ENCODE measurements at places on chromosomes 16 and 17. TPM values are rescaled to one million over a fixed set of nuclear protein-coding genes. Genes with fewer than 3 reads are reported as not detected.

- no peak for DNase-seq
These were observed 50.0 kb downstream of the PLD6 start for GRCh38 chr17:17156107-17156506.

OMG gene
- not detected for total RNA-seq

DNA sequence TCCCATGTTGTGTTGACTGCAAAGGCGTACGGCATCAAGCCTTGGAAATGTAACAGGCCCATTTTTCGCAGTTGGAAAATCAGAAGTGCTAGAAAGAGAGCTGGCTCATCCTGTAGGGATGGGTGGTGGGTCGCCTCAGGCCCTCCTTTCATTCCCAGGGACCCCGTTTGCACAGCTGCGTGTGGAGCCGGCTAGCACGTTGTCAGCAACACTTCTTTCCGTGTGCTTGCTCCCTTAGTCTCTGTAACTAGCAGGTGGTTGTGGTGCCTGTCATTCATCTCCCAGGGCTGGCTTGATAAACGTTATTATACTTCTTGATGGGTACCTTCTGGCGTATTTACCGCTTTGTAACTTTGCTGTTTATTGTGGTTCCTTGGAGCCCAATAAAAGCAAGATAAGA is 239.0 kb upstream of the CACNG5 start:
- DNase-seq: no peak

DNA sequence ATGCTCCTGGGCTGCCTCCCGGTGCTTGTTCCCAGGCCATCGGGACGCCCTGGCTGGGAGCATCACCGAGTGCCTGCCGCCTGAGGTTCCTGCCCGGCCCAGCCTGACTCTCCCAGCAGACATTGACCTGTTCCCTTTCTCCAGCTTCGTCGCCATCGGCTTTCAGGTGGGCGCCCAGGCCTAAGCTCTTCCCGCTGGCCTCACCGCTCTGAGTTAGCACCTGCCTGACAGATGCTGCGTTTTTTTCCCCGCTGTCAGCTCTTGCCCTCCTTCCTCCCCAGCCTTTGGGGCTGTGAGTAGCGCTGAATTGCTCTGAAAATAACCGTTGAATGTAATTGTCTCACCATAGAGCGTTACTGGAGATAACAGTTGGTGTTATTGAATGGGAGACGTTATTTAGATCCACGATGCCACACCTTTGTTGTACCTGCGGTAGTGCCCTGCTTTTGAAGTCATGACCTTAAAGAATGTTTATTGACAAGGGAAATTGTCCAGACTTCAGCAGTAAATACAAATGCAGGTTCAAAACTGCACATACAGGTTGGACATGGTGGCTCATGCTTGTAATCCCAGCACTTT is 21.3 kb upstream of the SMIM5 start:
- DNase-seq: no peak

CFAP52 gene
- total RNA-seq: not detected

TEKT1 gene
- total RNA-seq: not detected

- no peak for DNase-seq
These were observed 16.1 kb downstream of the NPRL3 start for GRCh38 chr16:122361-122760.

DNA sequence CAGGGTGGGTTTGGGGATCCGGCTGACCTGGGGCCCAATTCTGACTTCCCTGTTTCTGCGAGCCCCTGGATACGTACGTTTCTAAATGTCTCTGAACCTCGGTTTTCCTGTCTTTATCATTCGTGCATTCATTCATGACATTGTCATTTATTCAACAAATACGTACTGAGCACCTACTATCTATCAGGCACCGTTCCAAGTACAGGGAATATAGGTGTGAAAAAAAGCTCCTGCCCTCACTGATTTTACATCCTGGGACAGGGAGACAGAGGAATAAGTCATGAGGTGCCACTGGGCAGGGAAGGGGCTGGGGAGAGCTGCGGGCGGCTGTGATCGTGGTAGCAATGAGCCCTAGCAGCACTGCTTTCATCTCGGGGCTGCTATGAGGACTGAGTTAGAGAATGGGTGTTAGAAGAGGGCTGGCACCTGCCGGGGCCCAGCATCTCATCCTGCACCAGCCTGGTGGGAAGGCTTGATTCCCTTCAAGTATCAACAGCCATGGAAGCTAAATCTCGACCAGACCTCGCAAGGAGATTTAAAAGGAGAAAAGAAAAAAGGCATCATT is 88.3 kb upstream of the DNAH17 start:
- no peak for DNase-seq

GRCh38 chr17:7894866-7895265 is 6.3 kb downstream of the CHD3 start:
- no peak for DNase-seq

GRCh38 chr16:76428858-76429257 is 151.7 kb downstream of the CNTNAP4 start:
- peak; percentile 56 for DNase-seq

ACSM2A gene
- total RNA-seq: not detected

DHX8 gene
- 54.1 TPM for total RNA-seq

- no peak for DNase-seq
These were observed 73.9 kb downstream of the MRM1 start for GRCh38 chr17:36675250-36675649.

KIF19 gene
- total RNA-seq: not detected

DNA sequence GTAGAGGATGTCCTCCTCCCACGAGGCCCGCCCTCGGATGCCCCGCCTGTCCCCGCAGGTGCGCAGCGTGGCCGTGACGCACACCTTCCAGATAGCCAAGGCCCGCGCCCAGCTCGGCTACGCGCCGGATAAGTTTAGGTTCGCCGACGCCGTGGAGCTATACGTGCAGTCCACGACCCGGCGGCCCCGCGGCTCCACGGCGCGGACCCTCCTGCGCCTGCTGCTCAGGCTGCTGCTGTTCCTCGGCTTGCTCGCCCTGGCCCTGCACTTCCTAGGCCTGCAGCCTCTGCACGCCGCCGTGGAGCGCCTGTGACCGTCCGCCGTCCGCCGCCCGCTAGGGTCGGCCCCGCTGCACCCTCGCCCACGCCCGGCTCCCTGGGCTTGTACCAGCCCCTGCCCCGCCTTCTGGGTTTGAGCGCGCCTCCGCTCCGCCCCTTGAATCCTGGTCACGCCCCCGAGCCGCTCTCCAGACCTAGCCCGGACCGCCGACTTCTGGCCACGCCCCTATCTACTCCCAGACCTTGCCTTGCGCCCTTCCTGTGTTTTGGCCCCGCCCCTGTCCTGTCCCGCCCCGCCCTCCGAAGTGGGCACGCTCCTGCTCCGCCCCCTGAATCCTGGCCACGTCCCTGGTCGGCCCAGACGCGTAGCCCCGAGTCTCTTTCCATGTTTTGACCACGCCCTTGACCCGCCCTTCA is 15.8 kb upstream of the EEF2K start:
- DNase-seq: no peak

DNA sequence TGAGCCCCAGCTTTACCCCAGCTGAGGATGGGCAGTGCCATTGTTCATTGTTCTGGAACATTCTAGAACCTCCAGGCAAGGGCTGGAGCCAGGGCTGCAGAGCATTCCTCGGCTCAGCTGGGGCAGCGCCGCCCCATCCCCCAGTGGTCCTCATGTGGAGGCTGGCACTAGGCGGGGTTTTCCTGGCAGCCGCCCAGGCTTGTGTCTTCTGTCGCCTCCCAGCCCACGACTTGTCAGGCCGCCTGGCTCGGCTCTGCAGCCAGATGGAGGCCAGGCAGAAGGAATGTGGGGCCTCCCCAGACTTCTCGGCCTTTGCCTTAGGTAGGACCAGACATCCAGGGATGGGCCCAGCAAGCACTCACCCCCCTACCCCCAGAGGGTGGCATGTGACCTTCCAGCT is at the start of gene TMEM95:
TMEM95 (plus strand) TSS at position 104 of the 400 bp plus-strand sequence; CDS start at position 153, 49 bp downstream.
- no peak for DNase-seq

DNA sequence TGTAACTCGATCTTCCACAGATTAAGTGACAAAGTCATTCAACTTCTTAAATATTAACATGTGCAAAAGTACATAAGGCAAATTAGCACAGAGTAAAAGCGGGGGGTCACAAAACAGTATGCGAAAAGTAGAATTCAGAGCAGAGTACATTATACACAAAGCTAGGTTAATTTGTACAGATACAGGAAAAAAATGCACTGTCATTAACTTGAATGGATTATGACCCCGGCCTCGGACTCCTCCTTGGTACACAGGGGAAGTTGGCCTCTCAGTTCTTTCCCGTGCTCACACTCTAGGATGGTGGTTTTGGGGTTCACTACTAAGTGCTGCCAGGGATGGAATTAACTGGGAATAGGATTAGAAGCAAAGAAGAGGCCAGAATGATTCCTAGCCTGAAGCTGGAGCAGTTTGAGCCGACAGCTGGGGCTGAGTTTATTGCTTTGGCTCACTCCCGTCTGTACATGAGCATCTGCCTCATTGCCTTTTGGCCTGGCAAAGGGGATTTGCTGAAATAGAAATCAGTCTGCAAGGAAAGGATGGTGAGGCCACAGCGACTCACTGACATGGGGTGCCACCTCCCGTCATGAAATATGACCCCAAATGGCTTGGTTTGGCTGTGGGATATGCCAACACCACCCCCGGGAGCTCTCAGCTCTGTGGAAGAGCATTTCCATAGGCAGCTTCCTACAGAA is 23.6 kb downstream of the NTN1 start:
- DNase-seq: no peak

- DNase-seq: no peak
These were observed 12.4 kb downstream of the ACE start for GRCh38 chr17:63489291-63489690.

DNA sequence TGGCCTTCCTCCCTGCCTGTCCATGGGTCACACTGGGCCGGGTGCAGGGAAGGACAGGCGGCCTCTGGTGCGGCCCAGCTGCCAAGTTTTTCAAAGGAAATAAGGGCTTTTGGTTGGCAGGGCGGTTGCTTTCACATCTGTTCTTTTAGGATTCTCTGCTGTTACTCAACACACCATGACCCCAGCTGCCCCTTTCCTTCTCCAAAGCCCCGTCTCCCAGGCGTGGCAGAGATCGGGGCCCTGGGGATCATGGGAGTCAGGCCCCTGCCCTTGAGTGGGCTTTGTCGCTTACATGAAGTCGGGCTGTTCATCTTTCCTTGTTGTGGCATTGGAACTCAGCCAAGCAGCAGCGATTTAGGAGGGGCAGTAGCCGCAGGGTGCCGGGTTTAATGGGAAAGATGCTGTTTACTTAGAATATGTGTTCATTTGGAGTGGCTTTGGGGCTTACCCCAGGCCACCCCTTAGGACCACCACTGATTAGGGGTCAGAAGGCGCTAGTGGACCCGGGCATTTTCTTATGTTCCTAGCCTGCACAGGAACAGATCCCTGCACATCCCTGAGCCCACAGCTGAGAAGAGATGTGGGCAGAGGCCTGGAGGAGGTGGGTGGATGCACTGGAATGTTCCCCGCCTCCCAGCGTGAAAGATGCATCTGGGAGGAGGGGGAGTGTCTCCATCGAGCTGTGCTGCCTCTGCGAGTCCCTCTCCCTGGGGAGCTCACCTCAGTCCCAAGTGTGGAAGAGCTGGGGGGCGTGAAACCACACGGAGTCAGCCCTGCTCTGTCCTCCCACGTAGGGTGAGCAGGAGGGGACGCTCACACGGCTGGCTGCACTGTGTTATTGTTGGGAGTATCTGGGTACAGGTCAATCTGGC is 6.8 kb upstream of the ADCY7 start:
- no peak for DNase-seq

- DNase-seq: no peak
These were observed 11.3 kb downstream of the CX3CL1 start for GRCh38 chr16:57383276-57384247.

RAB34 gene
- total RNA-seq: 179 TPM

DNA sequence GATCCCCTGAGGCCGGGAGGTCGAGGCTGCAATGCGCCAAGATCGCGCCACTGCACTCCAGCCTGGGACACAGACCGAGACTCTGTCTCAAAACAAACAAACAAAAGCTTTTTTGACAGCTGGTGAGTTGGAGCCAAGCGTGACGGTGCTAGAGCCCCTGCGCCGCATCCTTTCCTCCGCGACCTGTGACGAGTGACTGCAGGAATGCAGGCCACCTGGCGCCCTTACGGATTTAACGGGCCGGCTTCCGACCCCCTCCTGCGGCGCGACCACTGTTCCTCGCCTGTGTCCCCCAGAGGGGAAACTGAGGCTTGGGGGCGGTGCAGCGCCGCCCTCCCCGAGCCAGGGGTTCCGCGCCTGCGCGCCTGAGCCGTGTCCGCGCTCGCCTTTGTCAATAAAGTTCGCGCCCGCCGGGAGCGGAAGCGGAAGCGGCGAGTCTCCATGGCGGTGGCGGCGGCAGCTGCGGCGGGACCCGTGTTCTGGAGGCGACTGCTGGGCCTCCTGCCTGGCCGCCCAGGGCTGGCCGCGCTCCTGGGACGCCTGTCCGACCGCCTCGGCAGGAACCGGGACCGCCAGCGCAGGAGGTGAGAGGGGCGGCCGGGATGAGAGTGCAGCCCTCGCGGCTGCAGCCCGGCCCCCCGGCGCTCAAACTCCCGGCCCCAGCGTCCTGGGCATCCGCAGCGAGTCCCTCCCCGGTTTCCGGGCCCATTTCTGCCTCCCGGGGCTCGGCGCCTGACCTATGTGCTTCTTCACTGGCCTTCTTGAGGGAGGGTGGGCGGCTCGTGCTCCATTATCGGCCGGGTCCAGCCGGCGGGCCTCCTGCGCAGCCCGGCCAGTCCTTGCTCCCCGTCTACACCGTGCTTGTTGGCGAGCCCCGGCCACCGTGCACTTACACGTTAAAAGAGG is at the start of gene PGS1:
PGS1 (plus strand) TSS at position 425 of the 906 bp plus-strand sequence; CDS start at position 442, 17 bp downstream.
- peak; percentile 63 for DNase-seq

GRCh38 chr16:31134625-31135534 is 647 bp downstream of the PRSS8 start:
- no peak for DNase-seq

RAB26 gene
- total RNA-seq: 1.2 TPM

GPR179 gene
- 0.05 TPM for total RNA-seq

PDP2 gene
- total RNA-seq: 10.5 TPM

DNA sequence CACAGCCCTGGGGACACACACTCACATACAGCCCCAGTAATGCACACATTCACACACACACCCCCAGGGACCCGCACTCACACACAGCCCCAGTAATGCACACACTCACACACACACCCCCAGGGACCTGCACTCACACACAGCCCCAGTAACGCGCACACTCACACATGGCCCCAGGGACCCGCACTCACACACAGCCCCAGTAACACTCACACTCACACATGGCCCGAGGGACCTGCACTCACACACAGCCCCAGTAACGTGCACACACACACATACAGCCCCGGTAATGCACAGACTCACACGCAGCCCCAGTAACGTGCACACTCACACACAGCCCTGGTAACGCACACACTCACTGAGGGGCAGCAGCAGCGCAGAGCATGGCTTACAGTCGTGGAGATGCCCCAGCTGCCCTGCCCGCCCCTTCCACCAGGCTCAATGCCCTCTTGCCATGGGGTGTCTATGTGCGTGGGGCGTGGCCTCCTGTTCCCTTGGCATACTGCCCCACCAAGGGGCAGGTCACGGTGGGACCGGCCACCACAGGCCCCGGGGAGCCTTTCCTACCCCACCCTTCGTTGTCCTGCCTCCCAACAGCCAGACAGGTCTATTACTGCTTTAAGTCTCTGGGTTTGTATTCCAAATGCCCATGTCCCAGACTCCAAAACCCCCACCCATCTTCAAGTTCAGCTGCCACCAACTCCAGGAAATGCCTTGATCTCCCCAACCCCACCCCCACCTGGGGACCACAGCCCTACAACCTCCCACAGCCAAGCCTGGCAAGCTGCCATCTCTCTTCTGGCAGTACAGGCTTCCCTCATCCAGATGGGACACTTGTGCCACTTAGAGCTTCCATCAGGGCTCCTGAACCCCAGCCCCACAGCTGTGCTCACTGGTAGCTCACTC is 2.7 kb downstream of the CCDC102A start:
- DNase-seq: no peak
